ENCODE measurements at places on chromosomes 16 and 17. TPM values are rescaled to one million over a fixed set of nuclear protein-coding genes. Genes with fewer than 3 reads are reported as not detected.

Gene CDT1
- total RNA-seq, result 50.0 TPM

Gene CACNG3
- total RNA-seq, result not detected

DNA sequence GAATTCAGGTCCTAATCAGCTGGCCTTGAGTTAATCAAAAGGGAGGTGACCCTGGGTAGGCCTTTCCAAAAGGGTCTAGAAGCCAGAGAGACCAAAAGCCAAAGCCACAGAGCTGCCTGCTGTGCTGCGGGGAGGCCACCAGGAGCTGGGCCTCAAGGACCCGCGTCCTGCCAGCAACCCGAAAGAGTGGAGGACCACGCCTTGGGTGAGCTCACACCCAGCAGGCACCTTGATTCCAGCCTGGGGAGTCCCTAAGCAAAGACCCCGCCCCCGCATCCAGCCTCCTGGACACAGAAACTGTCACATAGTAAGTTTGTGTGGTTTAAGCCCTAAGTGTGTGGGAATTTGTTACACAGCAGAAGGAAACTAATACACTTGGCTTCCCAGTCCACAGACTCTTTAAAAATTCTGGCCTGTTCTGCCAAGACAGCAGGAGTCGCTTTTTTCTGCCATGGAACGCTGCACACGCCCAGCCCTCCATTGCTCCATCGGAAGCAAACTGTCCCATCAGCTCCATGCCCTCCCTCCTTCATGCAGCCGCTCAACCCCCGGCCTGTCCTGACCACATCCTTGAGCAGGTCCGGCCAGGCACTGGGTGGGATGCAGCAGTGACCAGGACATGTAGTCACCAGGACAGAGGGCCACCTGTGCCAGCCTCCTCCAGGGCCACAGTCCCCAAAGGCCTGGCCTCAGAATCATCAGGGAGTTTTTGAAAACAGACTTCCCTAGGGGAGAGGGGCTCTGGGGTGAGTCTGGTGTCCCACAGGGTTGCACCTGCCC is 20.9 kb upstream of the RASD1 start:
- H3K27me3 ChIP-seq, result no peaks in the 10 kb centered on the region
- no peaks in the 10 kb centered on the region for H3K4me1 ChIP-seq
- H3K36me3 ChIP-seq, result no peaks in the 10 kb centered on the region
- H3K4me3 ChIP-seq, result no peak overlapping the region
- H3K27ac ChIP-seq, result no peak overlapping the region

DNA sequence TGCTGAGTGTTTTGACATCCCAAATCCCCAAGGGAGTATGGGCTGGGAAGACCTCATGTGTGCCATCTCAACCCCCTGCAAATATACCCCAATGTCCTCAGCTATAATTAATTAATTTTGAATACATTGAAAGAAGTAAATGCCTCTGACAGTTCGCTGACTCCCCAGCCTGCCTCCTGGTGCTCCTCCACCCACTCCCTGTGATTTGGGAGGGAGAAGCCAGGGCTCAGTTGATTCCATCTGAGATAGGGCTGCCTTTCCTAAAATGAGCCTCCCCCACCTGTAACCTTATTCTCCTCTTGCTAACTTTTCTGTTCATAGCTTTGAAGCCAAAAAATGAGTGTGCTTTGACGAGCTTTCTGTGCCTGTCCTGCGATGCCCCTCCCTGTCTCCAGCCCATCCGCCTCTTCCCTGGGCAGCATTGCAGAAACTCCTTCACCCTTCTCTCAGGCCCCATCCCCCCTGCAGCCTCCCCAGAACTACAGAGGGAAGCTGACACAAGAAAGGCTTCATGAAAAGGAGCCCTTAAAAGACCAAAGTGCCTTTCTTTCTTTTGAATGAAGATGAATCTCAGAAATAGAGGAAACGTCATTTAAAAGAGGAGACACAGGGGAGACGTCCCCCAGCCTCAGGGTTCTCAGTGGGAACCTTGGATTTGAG is 70.3 kb downstream of the HLF start:
- H3K4me1 ChIP-seq, result no peaks in the 10 kb centered on the region
- H3K27ac ChIP-seq, result no peak overlapping the region

DNA sequence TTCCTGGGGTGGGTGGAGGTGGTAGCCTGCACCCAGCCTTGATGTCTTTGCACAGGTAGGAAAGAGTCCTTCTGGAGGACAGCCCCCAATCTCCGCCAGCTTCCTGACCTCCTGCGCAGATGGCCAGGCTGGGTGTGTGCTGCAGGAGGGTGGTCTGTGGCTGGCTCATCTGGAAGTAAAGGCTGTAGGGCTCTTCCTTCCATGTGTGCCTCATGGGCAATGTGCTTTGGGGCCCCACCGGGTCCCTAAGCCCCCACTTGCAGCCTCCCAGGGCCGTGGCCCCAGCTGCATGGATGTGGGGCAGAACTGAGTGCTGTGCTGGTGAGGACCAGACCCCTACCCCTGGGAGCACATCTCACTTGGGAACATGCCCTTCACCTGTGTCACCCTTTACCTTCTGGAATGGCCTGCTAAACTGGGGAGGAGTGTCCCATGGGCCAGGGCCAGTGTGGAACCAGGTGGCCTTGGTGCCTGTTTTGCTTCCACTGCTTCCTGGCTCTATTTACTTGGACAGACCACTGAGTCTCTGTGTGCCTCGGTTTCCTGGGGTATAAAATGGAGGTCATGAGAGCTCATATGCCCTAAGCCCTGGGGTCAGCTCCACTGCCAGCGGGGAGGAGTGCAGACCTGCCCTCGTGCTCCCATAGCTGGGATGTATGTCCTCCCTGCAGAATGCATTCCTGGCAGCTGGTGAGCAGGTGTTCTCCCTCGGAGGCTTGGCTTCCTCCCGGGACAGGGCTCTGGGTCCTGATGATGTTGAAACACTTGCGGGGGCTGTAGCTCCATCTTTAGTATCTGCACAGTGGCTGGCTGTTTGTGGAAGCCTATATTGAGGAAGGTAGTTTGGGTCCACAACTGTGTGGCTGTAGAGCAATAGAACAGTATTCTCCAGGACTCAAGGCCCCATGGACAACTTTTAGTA is 18.0 kb downstream of the MPRIP start:
- no peak overlapping the region for H3K27ac ChIP-seq
- no peaks in the 10 kb centered on the region for H3K4me1 ChIP-seq
- peak; percentile 45 for DNase-seq
- H3K36me3 ChIP-seq, result no peaks in the 10 kb centered on the region
